ENCODE measurements at places on chromosomes 1 and 21. TPM values are rescaled to one million over a fixed set of nuclear protein-coding genes. Genes with fewer than 3 reads are reported as not detected.

DNA sequence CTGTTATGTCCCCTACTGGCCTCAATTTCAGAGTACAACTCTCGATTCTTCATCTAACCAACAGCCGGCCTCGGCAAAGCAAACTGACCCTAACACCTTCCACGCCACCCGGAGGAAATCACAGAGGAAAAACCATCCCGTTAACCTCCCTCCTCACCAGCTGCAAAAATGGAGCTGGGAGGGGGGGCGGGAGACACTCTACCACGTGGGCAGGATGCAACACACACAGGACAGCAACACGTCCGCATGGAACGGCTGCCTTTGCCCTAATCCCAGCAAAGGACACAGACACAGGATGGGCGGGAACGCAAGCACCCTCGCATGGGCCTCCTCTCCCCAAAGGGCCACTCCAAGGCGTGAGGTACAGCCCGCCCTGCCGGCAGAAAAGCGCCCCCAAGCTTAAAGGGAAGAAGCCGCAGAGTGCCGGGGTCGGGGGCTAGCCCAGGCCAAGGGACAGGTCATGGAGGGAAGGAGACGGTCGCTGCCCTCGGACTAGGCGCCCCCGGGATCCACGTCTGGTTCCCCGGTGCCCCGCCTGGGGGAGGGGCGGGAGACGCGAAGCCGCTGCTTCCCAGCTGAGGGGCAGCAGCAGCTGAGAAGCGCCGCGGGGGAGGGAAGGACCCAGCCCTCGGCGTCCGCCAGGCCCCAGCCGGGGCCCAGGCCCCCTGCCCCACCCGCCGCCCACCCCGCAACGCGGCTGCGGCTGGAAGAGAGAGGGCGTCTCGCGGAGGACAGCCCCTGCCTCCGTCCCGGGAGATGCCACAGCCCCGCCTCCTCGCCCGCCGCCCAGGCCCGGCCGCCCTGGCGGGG is 590 bp downstream of the FOXJ3 start:
- no peaks in the 10 kb centered on the region for H3K36me3 ChIP-seq
- peak; percentile 82 for DNase-seq

STMN1 gene
- total RNA-seq: 622 TPM

DNA sequence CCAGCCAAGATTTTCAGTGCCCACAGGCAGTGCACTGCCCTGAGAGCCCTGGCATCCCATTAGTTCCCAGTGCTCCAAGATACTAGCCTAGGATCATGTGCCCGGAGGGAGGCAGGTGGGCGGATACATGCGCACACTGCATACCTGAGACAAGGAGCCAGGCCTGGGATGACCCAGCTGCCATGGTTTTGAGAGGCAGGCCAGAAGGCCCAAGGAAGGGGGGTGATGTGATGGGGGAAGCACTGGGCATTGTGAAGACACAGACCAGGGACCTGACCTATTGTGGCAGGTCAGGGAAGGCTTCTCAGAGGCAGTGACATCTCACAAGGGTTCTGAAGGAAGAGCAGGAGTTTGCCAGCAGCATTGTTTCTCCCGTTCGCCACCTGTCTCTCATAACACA is 3.6 kb downstream of the ZC3H12A start:
- peak overlapping the region; percentile 77 for H3K4me3 ChIP-seq
- H3K4me1 ChIP-seq: peaks cover 52% of the 10 kb centered on the region
- no peak for DNase-seq
- peak overlapping the region; percentile 94 for H3K27ac ChIP-seq
- H3K27me3 ChIP-seq: no peaks in the 10 kb centered on the region

DNA sequence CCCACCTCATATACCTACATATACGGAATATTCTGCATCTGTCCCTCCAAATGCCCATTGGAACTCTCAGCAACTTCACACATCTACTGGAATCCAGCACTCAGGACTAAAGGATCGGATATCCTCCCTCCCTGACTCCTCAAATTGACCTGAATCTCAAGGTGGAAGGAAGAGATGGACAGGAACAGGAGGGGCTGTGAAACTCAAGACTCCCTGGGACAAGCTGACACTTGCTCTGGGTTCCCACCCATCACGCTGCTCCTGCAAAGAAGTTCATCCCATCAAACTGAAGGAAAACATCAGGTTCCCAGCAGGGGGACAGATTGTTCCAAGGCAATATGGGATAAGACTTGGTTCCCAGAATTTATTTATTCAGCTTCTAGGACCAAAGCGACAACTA is 30.3 kb upstream of the TIAM1 start:
- H3K27me3 ChIP-seq: peaks cover 14% of the 10 kb centered on the region
- H3K27ac ChIP-seq: no peak overlapping the region

- peak; percentile 20 for DNase-seq
- H3K27me3 ChIP-seq: no peaks in the 10 kb centered on the region
- H3K4me1 ChIP-seq: peaks cover 22% of the 10 kb centered on the region
- no peak overlapping the region for H3K4me3 ChIP-seq
Measured at GRCh38 chr21:29005696-29006095, 13.0 kb upstream of the LTN1 start.

IFI44L gene
- total RNA-seq: 0.18 TPM

REN gene
- total RNA-seq: 1.7 TPM

MAP10 gene
- total RNA-seq: 0.69 TPM

DNA sequence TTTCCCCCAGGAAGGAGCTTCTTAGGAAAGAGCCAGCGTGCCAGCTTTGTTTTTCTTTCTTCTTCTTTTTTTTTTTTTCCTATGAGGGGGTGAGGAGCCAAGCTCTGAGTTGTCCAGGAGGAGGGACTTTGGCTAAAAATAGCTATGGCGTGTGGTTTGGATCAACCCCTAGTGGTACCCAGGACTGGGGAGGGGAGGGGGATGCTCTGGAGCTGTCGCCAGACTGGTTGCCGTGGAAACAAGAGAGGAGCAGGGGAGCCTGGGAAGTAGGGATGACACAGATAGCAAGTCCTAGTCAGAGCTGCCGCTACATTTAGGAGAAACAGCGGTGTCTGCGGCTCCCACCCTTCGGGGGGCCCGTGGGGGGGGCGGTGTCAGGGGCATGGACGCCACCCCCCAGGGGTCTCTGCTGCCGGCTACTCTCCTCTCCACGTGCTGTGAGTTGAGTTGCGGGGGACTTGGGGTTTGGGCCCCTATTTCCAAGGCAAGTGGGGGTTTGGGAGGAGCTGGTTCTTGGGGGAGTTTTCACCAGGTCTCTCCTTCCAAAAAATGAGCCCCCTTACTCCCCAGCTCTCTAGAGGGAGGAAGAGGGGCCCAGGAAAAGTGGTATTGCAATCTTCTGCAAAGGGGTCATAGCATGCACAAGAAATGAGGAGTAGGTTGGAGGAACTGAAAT is at the start of gene KCNJ9:
Gene KCNJ9, plus strand, starts transcription at position 278 of the 676 bp plus-strand sequence. CDS start 2,493 bp downstream, outside the sequence.
- no peak for DNase-seq
- no peak within 1 kb of the TSS for H3K27ac ChIP-seq
- H3K4me3 ChIP-seq: no peak within 1 kb of the TSS
- H3K4me1 ChIP-seq: no peaks in the 10 kb centered on the region
- peaks cover 9% of the 10 kb centered on the region for H3K27me3 ChIP-seq

GRCh38 chr1:15282038-15282437 is 35.0 kb downstream of the FHAD1 start:
- no peaks in the 10 kb centered on the region for H3K36me3 ChIP-seq
- no peak overlapping the region for H3K4me3 ChIP-seq
- no peak overlapping the region for H3K27ac ChIP-seq
- H3K27me3 ChIP-seq: peaks cover 24% of the 10 kb centered on the region
- no peak for DNase-seq
- no peaks in the 10 kb centered on the region for H3K4me1 ChIP-seq

TTC22 gene
- not detected for total RNA-seq

GRCh38 chr1:20440785-20441200 is 45.2 kb downstream of the CAMK2N1 start:
- DNase-seq: peak; percentile 72
- peaks cover 18% of the 10 kb centered on the region for H3K27me3 ChIP-seq
- no peaks in the 10 kb centered on the region for H3K36me3 ChIP-seq
- H3K27ac ChIP-seq: no peak overlapping the region

DNA sequence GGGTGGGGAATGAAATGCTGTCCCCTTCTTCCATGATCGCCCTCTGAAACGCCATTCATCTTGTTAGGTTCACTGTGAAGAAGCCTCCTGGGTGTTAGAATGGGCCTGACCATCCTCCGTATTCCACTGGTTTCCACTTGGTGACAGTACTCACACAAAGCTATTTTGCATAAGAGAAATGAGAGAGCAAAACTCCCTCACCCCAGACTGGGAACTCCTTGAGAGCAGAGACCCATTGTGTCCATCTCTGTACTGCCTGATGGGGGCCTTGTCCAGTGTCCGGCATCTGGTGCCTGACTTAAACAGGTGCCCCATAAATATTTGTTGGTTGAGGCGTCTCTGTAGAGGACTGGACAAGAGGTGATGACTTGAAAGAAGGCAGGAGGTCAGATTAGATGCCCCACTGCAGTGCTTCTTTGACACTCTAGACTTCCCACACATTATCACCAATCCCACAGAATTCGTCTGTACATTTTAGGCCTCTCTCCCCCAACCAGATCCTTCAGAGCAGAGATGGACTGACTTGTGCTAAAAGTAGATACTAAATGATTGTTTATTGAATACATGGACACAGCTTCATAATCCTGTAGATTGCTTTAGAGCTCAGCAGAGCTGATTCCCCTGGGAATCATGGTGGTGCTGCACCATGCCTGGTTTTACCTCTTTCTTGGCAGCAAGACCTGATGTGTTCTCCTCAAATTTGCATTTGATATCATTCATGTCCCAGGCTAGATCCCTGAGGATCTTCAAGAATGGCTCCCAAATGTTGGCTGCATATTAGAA is 22.4 kb upstream of the KCNA2 start:
- no peaks in the 10 kb centered on the region for H3K27me3 ChIP-seq
- H3K4me3 ChIP-seq: no peak overlapping the region
- no peak overlapping the region for H3K27ac ChIP-seq

DNA sequence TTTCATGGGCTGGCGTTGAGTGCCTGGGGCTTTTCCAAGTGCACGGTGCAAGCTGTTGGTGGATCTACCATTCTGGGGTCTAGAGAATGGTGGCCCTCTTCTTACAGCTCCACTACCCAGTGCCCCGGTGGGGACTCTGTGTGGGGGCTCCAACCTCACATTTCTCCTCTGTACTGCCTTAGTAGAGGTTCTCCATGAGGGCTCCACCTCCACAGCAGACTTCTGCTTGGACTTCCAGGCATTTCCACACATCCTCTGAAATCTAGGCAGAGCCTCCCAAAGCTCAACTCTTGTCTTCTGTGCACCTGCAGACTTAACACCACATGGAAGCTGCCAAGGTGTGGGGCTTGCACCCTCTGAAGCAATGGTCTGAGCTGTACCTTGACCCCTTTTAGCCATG is 82.1 kb downstream of the CCDC18 start:
- H3K36me3 ChIP-seq: peaks cover 50% of the 10 kb centered on the region
- H3K27me3 ChIP-seq: no peaks in the 10 kb centered on the region
- H3K4me1 ChIP-seq: no peaks in the 10 kb centered on the region
- no peak overlapping the region for H3K27ac ChIP-seq
- H3K4me3 ChIP-seq: no peak overlapping the region

DNA sequence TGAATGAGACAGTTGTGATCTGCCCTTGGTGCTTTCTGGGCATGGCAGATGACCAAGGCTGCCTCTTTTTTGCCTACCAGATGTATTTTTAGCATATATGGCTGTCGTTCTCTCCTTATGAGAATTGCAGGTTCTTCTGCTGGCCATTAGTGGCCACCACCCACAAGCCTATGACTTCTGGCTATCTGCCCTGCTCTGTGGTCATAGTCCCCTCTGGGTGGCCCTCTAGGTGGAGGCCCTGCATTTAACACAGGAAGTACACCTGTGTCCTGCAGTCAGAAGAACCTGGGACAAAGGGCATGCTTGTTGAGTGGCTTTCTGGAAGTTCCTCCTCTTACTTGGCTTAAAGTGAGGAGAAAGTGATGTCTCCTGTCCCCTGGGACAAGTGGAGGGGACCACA is 6.5 kb downstream of the FCAMR start:
- no peak overlapping the region for H3K4me3 ChIP-seq
- no peak overlapping the region for H3K27ac ChIP-seq
- H3K27me3 ChIP-seq: peaks cover under 1% of the 10 kb centered on the region

DNA sequence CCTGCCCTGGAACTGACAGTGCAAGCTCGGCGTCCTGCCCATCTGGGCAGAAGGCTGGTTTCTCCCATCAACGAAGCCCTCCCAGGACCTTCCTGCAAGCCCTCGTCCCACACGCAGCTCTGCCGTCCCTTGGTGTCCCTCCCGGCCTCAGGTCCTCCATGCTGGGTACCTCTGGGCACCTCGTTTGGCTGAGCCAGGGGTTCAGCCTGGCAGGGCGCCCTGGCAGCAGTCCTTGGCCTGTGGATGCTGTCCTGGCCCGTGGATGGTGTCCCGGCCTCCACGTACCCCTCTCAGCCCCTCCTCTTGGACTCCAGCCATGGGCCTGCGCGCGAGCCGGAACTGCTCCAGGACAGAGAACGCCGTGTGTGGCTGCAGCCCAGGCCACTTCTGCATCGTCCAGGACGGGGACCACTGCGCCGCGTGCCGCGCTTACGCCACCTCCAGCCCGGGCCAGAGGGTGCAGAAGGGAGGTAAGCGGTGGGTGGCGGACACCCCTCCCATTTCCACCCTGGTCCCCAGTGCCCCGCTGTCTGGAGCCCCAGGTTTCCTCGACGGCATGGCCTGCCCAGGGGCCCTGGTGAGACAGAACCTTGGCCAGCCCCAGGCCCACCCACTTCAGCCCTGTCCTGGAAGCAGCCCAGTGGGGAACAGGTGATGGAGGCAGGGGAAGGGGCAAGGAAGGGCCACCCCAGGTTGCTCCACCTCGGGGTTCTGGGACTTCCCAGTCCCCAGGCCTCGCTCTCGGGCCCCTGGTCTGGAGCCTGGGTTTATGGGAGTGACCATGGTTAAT is 3.5 kb downstream of the TNFRSF14 start:
- no peak overlapping the region for H3K27ac ChIP-seq
- no peak overlapping the region for H3K4me3 ChIP-seq
- H3K36me3 ChIP-seq: no peaks in the 10 kb centered on the region
- H3K27me3 ChIP-seq: peaks cover 4% of the 10 kb centered on the region
- DNase-seq: no peak

- DNase-seq: no peak
- H3K4me1 ChIP-seq: no peaks in the 10 kb centered on the region
- no peaks in the 10 kb centered on the region for H3K27me3 ChIP-seq
- no peak overlapping the region for H3K27ac ChIP-seq
- no peak overlapping the region for H3K4me3 ChIP-seq
Measured at GRCh38 chr1:34342334-34342733, 165.6 kb downstream of the C1orf94 start.

- DNase-seq: no peak
- H3K27me3 ChIP-seq: no peaks in the 10 kb centered on the region
- H3K27ac ChIP-seq: no peak overlapping the region
- H3K4me1 ChIP-seq: no peaks in the 10 kb centered on the region
Measured at GRCh38 chr1:60329651-60330050, 256.1 kb upstream of the C1orf87 start.

All from K562 (cell line).